CD4-positive, alpha-beta T cell treated with Interleukin-4 for 1 hour (primary cell): ENCODE measurements at places on chromosomes 3 and 15.

DNA sequence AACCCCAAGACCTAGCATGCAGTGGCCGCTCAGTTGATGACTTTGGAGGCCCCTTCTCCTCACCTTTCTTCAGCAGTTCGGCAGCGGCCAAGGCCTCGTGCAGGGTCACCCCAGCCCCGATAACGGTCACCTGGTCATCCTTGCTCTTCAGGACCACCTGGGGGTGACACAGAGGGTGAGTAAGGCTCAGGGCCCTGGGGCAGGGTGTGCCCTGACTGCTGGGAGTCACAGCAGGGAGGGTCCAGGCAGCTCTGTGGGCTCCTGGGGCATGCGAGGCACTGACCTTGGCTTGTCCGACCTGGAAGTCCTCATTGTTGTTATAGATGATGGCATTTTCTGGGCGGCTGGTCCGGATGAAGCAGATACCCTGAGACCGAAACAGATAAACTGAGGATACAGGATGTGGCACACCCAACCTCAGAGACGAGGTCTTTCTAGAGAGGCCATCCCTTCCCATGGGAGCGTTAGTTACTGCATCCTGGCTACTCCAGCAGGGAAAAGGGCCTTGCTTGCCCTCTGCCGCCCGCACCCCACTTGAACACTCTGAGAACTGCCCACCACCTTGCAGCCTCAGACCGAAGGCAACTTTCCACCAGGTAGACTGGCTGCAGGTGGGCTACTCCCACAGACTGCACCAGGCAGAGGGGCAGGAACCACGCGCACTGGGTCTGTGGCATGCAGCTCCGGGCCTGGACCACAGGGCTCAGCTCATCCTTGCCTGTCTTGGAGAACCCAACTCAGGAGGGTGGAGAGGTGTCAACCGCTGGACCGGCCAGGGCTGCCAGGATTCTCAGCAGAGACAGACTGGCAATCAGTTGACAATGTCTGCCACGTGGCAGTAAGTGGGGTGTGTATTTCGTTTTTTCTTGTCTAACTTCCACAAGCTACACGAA lies 27.6 kb downstream of the TKT start:
- DNase-seq = no peak

DNA sequence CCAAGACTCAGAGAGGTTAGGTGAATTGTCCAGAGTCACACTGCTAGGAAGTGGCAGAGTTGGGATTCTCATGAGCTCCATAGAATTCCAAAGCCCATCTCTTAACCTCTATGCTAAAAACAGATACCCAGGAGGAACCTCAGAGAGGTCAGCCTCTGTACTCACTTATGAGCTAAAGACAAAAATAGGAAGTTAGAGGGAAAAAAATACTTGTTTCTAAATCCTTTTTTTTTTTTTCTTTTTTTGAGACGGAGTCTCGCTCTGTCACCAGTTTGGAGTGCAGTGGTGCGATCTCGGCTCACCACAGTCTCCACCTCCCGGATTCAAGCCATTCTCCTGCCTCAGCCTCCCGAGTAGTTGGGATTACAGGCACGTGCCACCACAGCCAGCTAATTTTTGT lies 31.4 kb downstream of the FSD2 start:
- DNase-seq = no peak

DNA sequence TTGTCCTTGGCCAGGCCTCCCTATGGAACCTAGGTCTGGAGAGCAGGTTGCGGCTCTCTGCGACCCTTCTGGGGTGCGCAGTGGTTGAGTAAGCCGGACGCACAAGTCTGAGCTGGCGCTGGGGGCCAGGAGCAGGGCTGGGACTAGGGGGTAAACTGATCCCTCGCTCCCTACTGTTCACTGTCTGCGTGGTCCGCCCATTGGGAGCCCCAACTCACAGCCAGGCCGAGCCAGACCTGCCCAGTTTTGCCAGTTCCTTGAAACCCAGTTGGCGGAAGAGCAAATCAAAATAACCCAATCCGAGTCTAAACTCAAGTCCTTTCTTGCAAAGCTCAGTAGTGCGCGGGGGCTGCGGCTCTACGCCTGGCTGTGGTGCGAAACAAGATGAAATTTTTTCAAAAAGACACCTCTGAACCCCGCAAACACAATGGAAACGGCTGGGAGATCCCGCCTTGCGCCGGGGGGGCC lies 17.5 kb downstream of the RGMA start:
- no peak for DNase-seq

- DNase-seq = no peak
Measured at GRCh38 chr3:37453393-37454389, 279.3 kb upstream of the LRRFIP2 start.

GRCh38 chr3:192943393-192943792 lies 25.7 kb upstream of the MB21D2 start:
- DNase-seq = no peak

DNA sequence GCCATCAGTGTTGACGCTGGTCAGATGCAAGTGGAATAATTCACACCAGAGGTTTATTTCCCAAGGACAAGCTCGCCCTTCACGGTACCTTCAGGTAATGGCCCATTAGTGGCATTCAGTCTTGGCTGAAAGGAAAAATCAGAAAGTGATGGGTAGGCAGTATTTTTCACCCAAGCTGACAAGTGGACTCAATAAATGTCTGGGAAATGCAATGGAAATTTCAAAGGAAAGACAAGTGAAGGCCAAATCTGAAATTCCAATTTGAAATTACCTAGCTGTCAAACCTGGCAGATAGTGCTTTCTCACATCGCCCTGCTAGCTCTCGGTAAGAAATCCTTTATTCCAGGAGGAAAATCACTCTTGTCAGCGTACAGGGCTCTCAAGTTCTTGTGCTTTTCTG lies 413.5 kb downstream of the OCA2 start:
- DNase-seq = no peak

GRCh38 chr15:81930582-81931369 lies 115.0 kb downstream of the MEX3B start:
- no peak for DNase-seq

DNA sequence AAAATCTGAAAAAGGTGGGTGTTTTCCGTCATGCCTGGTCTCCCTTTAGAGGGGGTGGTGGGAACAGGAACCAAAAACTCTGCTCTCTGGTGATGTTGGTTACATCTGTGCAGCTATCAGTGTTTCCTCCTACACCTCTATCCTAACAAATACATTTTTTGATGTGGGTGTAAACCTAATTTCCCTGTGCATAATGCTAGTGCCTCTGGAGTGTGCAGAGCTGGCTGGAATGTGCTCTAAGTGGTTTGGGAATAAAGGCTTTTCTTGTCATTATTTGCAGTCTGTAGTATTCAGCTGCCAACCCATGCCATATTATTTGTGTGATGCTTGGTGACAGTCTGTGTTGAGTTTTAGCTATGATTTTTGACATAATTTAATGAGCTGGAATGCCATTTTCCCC lies 547.6 kb downstream of the NLGN1 start:
- no peak for DNase-seq
